ENCODE measurements at places on chromosomes 7 and 10.

- DNase-seq, result no peak
These were observed 24.6 kb downstream of the PRR15 start for GRCh38 chr7:29588212-29588611.

DNA sequence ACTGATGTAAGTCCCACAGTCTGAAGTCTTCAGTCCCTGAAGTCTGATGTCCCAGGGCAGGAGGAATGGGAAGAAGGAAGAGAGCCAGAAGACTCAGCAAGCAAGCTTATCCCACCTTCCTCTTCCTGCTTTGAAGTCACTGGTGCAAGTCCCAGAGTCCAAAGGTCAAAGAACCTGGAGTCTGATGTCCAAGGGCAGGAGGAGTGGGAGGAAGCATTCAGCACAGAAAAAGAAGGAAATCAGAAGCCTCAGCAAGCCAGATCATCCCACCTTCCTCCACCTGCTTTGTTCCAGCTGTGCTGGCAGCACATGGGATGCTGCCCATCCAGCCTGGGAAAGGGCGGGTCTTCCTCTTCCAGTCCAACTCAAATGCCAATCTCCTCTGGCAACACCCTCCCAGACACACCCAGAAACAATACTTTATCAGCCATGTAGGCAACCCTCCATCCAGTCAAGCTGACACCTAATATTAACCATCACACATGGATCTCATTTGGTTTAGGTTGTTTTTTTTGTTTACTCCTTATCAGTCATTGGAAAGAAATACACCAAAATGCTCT, 50.9 kb downstream of the ADAM12 start:
- no peak for DNase-seq

DNA sequence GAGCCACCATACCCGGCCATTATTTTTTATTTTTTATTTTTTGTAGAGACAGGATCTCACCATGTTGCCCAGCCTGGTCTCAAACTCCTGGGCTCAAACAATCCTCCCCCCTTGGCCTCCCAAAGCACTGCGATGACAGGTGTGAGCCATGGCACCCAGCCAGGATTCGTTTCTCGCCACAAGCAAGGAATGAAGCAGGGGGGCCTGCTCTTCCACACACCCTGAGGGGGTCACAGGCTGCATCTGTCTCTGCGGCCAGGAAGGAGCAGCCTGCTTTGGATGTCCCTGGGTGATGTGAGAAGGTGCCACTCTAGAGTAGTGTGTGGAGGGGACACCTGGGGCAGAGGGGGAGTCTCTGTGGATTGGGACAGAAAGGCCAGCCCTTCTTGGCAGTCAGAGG, 61.3 kb upstream of the TNRC18 start:
- DNase-seq, result no peak

DNA sequence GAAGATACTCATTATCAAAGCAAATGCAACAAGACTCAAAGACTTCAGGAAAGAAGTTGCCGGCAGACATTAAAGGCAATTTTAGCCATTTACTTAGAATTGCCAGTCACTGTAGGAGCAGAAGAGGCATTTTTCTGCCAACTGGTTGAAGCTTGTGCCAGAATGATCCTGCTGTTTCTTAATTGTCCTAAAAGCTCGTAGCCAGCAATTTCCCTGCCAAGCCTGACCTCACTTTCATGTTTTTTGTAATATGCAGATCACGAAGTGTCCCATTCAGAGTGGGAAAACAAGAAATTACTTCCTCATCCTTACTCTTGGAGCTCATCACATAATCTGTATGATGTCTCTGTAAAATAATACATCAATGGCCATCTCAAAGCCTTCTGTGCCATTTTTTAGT, 130.9 kb upstream of the ANKRD1 start:
- DNase-seq, result no peak

DNA sequence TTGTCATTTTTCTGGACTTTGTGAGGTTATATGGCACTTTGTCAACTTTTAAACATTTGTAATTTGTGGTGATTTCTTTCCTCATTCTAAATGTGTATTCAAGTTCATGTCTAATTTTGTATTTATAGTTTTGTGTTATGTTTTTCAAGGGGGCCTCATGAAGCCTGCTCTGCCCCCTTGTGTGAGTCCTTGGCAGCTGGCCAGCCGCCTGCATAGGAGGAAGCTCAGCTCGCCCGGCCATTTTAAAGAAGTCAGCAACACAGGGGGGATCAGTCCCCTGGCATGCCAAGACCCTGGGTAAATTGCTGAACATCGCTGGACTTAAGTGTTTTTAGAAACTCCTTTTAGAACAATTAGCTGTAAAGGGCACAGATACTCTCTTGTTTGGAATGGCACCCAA, 123.0 kb downstream of the ANLN start:
- DNase-seq, result no peak

DNA sequence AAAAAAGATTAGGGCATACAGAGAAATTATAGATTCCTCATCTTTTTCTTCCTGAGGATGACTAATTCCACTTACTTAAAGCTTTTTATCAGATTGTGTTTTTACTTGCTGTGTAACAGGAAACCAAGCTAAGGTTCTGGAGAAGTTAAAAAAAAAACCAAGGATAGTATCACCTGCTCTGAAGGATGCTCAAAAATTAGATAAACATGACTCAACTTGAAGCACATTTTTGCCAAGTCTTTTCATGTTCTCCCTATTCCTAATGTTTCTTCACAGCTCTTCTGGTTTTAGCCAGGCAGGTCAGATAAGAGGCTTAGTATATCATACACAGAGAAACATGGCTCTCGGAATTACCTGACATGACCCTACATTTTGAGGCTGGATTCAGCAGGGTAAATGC, 90.3 kb downstream of the CPEB3 start:
- no peak for DNase-seq

DNA sequence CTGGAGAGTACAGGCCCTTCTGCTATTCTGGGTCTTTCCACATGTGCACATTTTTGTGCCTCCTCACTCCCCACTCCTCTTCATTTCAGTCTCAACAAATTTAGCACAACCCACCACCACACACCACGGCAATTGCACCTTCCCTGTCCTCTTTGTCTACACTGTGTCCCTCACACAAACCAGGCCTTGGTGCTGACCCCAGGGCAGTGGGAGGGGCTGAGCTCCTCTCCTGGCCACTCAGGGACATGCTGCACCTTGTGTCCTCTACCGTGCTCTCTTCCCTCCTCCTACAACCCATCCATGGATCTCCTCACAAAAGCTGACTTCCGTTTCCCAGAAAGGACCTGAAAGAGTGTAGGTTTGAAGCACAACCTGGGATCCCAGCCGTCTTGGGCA, 90.9 kb upstream of the IKZF1 start:
- DNase-seq, result no peak

DNA sequence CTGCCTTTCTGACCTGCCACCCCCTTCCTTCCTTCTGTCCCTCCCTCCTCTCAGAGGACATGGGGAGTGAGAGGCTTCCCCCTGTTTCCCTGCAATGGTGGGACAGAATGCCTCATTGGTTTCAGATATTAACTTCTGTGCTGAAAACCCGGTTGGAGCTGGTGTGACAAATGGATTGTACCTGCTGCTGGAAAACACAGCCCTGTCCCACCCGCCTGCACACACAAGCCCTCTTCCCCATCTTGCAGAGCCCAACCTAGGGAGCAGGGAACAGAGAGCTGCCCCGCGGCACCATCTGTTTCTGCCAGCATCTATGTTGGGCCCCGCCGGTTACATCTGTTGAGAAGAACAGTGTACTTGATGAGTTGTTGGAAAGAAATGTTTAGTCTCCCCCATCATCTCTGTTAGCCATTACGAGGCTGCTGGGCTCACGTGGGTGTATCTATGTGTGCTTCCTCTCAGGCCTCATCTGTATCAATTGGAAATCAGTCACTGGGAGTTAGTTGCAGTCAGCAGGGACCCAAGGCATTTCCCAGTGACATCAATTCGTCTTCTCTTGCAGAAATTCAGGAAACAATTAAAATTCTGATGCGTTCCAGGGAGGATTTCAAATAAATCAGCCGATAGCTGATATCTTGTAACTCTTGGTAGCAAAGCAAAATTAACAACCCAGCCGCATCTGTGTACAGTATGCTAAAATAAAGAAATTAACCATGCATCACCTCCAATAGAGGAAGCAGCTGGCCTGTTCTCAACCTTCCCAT, 725.6 kb upstream of the GALNT17 start:
- DNase-seq, result peak; percentile 81

GRCh38 chr7:2006231-2006771, 226.4 kb downstream of the MAD1L1 start:
- no peak for DNase-seq

GRCh38 chr10:127017541-127018297, 112.5 kb downstream of the DOCK1 start:
- peak; percentile 49 for DNase-seq

DNA sequence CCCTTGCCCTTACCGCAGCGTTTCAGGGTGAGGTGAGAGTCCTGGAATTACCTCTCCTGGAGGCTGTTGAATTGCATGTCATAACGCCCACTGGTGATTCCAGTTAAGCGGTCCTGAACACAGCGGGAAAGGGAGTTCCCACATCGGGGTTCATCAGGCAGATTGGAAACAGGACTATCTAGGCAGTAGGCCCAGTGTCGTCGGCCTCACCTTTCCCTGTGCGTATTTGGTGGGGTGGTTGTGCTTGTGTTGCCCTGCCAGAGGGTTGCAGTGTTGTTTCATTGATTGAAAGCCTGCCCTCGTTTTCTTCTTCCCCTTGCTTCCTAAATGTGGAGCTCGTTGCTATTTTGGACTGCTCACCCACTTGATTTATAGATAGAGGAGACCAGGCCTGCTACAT, 10.6 kb upstream of the SUN1 start:
- no peak for DNase-seq

GRCh38 chr10:124117833-124118232, 24.4 kb upstream of the CHST15 start:
- DNase-seq, result no peak

DNA sequence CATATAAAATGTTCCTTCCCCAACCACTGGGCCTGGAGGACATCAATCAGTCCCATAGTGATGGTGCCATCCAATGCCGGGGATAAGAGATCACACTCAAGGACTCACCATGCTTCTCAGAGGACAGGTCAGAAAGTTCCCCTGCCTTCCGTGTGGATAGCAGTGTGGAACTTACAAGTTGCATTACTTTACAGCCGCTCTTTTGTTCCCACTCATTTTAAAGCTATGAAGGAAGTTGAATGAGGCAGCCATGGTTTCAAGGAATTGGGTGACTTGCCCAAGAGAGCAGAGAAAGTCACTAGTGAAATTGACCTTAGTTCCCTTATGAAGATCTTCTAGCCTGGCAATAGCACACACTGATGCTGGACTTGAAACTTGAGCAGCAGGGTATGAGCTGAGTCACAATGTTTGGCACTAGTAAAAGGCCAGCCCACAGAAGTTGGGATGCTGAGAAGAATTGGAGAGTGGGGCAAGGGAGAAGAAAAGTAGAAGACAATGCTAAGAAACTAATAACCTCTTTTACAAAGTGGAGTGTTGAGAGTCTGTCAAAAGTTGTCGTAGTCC, 78.7 kb downstream of the CXCL12 start:
- no peak for DNase-seq

- no peak for DNase-seq
These were observed 184.3 kb upstream of the DGKB start for GRCh38 chr7:15086862-15087261.

DNA sequence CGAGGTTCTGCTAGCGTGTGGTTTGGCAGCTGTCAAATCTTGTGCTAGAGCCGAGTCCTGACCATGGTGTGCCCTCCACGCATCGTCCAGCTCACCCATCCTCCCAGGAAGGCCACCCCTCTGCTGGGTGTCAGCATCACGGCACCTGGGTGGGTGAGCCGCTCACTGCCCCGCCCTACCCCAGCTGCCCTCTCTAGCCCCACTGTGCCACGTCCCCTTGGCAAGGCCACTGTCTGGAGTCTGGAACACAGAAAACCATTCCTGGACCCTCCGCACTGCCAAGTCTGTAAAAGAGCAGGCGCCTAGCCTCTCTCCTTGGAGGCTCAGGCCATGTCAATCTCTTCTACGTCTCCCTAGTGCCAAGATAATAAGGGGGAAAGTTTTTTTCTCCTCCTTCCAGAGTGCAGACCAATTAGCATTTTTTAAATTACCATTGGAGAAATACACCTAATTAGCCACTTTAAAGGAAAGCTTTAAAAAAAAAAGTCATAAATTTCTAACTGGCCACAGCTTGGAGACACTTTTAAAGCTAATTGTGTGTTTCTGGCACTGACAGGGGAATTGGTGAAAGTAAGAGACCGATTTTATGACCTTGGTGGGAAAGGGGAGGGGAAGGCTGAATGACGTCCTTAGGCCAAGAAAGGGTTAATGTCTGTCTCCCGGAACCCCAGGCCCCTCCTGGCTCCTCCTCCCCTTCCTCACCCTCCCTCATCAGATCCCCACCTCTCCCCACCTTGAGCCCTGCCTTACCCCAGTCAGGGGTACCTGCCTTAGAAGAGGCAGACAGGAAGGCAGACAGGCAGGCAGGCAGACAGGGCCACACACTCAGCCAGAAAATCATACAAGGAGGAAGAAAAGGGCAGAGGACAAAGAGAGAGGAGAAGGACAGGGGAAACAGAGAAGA, 151.2 kb downstream of the PLXNA4 start:
- no peak for DNase-seq

- no peak for DNase-seq
These were observed 2.6 kb upstream of the CYP26A1 start for GRCh38 chr10:93071177-93071472.

GRCh38 chr7:157990226-157990880, 597.3 kb downstream of the PTPRN2 start:
- no peak for DNase-seq

GRCh38 chr10:32377458-32378259, 30.7 kb upstream of the EPC1 start:
- no peak for DNase-seq

DNA sequence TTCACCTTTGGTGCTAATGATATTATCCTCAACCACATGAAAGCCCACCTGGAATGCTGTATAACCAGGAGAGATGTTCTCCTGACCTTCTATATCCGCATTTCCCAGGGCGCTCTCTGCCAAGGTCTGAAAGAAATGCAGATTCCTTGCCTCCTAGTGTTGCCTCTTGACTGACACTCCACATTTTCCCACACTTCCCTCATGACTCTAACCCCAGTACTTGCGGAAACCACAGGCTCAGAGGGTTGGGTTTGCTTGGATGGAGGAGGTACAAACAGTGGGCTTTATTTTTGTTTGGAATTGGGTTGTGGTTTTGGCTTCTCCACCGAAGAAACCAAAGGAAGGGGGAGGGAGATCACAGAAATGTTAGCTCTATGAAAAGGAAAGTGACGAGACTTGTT, 222.9 kb upstream of the CELF2 start:
- peak; percentile 68 for DNase-seq

DNA sequence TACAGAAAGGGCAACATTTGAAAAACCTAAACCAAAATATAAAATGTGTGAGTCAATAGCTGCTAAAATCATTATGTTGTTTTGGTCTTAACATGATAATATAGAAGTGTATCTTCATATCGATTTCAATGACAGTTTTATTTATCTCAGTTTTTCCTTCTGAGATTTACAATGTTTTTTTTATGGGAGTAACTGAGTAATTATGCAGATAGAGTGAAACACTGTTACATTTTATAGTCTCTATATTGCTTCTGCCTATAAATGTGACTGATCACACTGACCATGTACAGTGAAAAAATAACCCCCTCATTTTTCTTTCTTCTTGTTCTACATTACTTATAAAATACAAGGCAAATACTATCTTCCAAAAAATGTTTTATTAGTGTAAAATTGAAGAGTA, 81.6 kb downstream of the ETV1 start:
- DNase-seq, result no peak

All from fibroblast of skin of left quadriceps (primary cell).